ENCODE measurements at places on chromosomes 1 and 21.

GRCh38 chr1:234934611-234935033 lies 194.0 kb downstream of the TOMM20 start:
- DNase-seq, result no peak

- DNase-seq, result no peak
These were observed 33.0 kb downstream of the CAMK1G start for GRCh38 chr1:209616366-209617046.

DNA sequence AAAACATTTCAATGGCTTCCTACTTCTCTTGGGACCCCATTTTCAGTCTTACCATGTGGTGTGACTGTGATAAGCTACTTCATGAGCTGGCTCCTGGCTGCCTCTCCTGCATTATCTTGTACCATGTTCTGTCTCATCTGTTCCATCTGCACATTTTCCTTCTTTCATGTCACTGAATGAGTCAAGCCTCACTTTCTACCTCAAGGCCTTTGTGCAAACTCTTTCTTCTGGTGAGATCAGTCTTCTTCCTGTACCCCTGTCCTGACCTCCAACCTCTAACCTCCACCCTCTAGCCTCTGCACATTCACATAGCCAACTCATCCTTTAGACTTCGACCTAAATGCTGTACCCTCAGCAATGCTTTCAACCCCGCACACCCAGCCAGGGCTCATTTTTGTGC lies 9.6 kb upstream of the FAM78B start:
- DNase-seq, result no peak

- no peak for DNase-seq
These were observed 19.7 kb downstream of the RNF220 start for GRCh38 chr1:44424747-44425146.

DNA sequence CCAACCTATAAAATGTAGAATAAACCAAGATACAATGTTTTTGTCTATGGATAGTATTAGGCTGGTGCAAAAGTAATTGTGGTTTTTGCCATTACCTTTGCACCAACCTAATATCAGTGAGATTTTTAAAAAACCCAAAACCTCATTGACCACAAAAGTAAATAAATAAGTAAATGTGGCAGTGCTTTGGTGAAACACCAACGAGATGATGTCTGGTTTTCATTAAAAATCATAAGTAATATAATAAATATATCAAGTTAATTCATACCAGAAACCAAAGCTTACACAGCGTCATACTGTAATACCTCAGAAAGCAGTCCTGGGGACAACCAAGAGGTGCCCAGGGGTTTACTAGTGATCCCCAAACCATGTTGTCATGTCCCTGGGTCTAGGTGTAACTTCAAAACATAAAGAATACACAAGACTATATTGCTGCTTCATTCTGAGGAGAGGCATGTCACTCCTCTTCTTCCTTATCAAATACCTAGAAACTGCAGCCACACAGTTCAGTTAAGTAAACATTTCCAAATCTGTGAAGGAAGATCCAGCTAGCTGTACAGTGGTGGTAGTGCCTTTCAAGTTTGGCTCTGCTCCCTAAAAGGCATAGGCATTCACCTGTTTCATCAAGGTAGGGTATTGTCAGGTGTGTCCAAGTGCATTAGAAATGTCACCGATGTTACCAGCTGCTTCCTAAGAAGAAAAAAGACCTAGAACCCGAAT lies 51.6 kb upstream of the ZC3H11B start:
- DNase-seq, result no peak

GRCh38 chr1:180153032-180153431 lies 1.6 kb upstream of the QSOX1 start:
- DNase-seq, result no peak

GRCh38 chr1:30741239-30741894 lies 16.2 kb downstream of the LAPTM5 start:
- no peak for DNase-seq

- DNase-seq, result no peak
These were observed 38.3 kb downstream of the YY1AP1 start for GRCh38 chr1:155650231-155650757.

DNA sequence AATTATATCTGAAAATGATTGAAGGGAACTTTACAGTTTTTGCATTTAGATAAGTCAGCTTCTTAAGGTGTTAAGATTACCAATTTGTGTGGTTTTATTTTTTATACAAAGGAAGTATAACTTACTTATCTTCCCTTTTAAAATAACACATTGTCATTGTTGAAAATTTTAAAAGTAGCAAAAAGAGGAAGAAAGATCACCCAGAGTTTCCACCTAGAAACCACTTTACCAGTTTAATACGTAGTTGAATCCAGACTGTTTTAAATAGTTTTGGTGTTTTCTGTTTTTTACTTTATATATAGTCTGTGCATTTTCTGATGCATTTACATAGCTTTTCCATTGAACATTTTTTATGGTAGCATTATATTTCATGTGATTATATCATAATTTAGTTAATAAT lies 6.1 kb downstream of the CCDC18 start:
- DNase-seq, result no peak

DNA sequence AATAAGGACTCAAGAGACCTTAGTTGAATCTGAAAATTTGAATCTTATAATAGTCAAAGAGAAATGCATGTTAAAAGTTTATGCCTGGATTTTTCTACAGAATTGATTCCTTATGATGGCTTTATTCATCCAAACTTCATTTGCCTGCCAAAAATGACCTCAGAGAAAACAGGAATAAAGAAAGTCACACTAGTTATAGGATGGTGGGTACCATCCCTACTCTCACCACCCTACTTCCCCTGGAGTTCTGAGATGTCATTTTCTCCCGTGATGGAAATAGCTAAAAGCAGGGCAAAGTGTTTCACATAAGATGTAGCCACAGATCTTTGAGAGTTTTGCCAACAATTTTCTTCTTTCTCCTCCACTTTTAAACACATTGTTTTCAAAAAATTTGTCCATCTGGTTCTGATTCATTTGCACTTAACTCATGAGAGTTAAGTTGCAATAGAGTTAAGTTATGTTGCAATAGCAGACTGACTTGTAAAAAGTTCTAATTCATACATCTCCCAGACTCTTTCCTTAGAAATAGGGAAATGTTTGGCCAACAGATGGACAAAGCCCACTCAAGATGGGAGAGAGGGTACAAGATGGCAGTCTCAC lies 384.6 kb downstream of the PLPP3 start:
- DNase-seq, result no peak

DNA sequence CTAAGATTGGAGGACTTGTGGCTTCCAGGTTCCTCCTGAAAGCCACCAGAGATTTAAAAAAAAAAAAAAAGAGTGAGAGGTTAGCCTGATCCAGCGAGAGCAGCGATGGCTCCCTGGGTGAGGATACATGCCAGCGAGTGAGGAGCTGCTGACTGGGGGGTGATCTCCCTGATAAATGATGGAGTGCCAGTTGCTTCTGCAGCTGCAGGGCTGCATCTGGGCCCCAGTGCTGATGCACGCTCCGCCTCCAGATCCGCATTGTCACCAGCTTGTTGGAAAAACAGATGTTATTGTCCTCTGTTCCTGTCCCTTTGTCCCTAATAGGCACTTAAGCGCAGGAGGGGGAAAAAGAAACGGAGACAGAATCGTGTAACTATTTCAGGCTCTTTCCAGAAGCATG lies 28.6 kb downstream of the UBIAD1 start:
- DNase-seq, result no peak

- no peak for DNase-seq
These were observed 29.6 kb upstream of the KAZN start for GRCh38 chr1:14568716-14569355.

- DNase-seq, result no peak
These were observed 217.1 kb upstream of the CHRM3 start for GRCh38 chr1:239169276-239169675.

- no peak for DNase-seq
These were observed 26.7 kb upstream of the MX1 start for GRCh38 chr21:41399246-41399800.

GRCh38 chr1:198890214-198890930 lies 251.5 kb downstream of the PTPRC start:
- DNase-seq, result no peak

DNA sequence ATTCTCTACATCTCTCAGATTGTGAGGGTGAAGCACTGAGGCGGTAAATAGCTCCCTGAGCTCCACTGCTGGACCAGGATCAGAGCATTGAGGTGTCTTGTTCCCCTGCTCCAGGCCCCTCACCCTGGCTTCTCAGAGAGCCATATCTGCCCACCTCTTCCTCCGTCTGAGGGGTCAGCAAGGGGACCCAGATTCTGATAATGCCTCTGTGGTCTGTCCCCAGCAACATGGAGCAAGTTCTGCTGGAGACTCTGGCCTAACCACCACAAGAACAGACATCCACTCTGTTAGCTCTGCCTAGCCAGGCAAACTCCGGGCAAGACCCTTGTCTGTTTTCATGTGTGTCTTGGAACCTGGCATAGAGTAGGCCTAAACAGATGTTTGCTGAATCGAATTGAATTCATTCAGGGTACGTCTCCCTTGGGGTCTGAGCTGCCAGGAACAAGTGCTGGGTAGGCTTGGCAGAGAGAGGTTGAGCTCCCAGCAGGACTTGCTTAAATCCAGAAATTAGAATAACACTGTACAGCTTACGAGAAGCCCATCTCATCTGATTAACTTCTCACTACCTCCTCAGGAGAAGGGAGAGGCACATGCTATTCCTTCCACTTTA lies 2.3 kb downstream of the TRAF5 start:
- DNase-seq, result no peak

DNA sequence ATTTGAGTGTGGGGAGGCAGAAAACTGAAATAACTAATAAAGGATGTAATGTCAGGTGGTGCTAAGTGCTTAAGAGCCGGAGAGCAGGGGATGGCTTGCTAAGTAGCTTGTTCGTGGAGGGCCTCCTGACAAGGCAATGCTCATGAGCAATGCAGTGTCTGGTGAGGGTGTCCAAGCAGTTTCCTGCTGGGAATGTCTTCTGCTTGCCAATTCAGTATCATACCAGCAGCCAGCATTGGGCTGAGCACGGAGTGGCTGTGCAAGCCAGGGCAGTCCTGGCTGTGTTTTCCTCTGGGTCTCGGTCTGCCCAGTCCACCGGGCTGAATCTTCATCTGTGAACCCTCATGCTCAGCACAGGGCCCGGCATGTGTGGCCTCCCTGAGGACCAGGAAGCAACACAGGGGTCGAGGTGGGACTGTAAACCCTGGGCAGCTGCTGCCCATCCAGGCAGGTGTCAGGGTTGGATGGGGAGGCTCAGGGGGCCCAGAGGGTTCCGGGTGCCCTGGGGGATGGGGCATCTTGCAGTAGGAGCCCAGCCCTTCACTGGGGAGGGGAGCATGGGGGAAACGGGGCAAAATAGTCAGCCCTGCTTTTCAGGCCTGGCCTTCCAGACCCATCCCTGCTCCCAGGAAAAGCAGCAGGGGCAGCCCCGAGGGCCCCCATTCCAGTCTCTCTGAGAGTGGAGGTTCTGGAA lies 27.5 kb downstream of the EDN2 start:
- no peak for DNase-seq

GRCh38 chr1:62082456-62083363 lies 111.9 kb upstream of the L1TD1 start:
- DNase-seq, result peak; percentile 3

- no peak for DNase-seq
These were observed 200.9 kb downstream of the FOXD2 start for GRCh38 chr1:47638713-47639112.

DNA sequence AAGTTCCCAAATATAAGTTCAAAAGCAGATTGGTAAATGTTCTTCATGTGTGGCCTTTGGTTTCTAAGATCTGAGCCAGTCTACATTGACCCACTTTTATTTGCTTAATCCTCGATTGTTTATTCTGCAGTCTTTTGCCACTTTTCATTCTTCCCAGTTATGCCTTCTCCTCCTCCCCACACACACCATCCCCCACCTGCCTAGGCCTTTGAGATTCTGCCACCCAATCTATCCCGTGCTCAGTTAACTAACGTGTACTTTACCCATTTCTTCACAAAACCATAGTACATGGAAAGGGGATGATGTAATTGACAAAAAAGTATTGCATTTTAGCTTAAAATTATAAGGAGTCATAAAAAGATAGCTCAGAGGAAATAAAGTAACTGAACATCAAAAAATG lies 3.7 kb downstream of the CFH start:
- DNase-seq, result no peak

GRCh38 chr1:57302812-57303596 lies 120.9 kb downstream of the DAB1 start:
- DNase-seq, result no peak

- no peak for DNase-seq
These were observed 563 bp upstream of the TAS1R3 start for GRCh38 chr1:1330366-1331067.

DNA sequence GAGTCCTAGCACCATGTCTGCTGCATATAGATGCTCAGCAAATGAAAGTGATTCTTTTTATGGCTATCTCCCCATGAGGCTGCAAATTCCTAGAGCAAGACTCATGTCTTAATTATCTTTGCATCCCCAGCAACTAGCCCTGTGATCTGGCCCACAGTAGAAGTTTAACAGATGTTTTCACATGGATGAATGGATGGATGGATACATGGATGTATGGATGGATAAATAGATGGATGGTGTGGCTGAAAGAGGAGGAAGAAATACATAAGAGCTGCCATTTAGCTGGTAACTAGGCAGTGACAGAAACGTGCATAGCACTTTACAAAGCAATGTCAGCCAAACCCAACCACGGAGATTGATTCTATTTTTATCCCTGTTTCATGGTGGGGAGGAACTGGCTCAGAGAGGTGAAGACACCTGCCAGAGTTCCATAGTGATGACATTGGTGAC lies 32.7 kb upstream of the ZBTB40 start:
- DNase-seq, result no peak

DNA sequence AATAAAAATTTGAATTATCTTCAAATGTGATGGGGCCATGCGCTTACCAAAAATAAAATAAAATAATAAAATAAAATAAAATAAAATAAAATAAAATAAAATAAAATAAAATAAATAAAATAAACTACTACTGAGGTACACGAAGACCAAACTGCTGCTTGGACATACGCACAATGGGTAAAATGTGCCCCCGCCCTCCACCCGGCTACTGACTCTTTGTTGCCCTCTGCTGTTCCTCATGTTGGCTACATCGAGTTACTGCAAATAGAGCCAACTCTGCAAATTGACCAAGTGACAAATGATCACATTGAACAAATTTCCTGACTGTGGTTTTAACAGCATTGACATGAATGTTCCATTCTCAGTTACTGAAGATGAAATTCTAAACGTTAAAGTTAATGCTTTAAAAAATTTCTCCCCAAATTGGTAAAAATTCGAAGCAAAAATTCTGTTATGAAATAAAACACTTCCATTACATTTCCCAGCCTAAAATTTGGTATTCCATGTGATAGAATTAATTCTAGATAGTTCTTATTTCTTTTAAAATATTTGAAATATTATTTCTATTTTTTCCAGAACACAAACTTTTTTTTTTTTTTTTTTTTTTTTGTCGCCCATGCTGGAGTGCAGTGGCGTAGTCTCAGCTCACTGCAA lies 18.8 kb upstream of the MAP1LC3C start:
- no peak for DNase-seq

- DNase-seq, result no peak
These were observed 49.7 kb upstream of the HMGB4 start for GRCh38 chr1:33814166-33814565.

GRCh38 chr21:44766818-44767354 lies 34.7 kb downstream of the UBE2G2 start:
- DNase-seq, result no peak

DNA sequence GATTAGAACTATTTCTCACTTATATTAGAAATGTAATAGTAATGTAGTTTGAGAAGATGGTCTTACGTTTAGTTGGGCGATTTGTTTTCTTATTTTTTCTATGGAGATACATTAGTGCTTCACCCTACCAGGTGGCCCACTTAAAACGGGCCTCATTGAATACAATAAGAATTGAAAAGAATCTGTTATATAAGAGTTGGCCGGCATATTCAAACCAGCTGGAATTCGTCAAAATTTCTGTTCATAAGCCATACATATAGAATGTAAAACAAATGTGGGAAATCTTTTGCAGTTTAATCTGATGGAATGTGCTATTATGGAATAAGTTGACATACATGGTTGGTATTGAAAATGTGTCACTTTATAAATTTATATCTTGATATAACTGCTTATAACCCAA lies 96.4 kb upstream of the C1orf105 start:
- DNase-seq, result no peak

All from activated effector memory CD4-positive, alpha-beta T cell treated with Interleukin-2 at 50 U/mL for 16 hours (primary cell).